Inflammatory macrophage treated with lipopolysaccharide for 1 hour (primary cell): ENCODE measurements at places on chromosomes 7 and 10.

DNA sequence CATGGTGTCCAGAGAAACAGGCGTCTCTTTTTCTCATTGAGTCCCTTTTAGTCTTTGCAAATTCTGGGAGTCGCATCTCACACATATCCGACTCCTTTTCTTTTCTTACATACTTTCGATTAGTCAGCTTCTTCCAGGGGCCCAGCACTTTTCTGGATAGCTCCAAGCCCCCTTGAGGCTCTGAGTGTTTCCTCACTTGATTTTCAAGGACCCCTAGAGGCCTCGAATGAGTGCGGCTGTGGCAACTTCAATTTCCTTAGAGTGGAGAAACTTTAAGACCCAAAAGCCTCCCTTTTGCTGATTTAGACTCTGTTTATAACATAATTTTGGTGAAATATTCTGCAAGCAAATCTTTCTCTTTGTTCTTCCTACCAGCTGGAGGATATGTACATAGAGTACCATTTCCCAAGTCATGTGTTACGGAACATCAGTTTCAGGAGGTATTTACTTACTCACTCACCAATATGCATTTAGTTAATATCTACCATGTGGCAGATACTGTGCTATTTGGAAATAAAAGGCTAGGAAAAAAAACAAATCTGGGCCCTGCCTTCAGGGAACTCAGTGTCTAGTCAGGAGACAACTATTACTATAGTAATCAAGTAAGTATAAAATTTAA is 555.2 kb downstream of the REEP3 start:
- no peak for DNase-seq

DNA sequence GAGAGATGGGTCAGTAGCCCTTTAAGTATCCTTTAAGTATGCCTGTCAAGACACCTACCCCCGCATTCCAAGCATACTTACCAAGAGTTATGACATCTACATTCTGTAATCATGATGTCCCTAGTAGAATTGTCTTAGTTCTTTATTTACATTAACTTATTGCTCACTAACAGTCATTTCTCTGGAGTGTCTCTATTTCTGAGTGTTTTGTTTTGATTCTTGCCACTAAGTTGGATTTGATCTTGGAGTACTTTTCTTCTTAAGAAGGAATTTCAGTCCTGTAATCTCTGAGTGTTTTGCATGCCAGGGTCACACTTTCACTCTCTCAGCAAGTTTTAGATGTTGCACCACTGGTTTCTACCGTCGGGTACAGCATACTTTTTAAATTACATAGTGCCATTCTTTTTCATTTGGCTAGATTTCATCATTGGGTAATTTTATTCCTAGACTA is 1053.9 kb downstream of the KCNMA1 start:
- DNase-seq, result no peak

- DNase-seq, result no peak
Observed at GRCh38 chr10:72449941-72450441, 95.3 kb upstream of the DNAJB12 start.

DNA sequence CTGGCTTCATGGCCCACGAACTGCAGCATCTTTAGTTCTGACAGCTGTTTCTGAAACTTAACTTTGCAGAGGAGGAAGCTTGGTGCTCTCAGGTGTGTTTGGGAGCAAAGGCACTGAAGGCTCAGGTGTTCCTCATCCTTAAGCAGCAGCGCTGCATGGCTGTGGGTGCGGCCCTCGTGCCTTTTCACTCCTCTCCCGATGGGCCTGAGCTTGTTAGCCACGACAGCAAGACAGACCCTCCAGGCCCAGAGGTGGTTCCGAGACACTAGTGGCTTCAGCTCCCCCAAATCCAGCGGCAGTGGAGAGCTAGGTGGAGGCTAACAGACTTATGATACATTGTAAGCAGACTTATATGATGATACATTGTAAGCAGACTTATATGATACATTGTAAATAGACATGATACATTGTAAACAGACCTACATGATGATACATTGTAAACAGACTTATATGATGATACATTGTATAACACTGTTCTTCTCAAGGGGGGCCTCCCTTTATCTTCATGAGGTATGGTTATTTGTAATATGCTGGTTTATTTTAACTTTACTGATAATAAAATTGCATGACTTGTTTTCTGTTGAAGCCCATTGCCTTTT is 14.1 kb downstream of the PFKP start:
- no peak for DNase-seq

DNA sequence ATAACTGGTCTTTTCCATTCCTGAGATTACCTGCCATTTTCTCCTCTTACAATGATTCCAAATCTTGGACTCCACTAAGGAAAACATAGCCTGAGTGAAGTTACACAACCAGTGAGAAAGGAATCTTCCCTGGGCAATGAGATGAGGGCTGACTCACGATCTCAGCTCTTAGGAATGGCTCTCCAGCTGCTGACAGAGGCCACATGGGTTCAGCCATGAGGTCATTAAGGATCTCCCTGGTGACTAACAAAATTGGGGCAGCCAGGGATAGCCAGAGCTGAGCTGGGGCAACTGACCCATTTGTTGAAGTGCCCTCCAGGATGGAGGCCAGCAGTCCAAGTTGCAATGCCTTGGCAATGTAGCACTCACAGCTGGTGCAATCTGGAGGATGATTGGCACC is 78.7 kb upstream of the MKLN1 start:
- peak; percentile 40 for DNase-seq

DNA sequence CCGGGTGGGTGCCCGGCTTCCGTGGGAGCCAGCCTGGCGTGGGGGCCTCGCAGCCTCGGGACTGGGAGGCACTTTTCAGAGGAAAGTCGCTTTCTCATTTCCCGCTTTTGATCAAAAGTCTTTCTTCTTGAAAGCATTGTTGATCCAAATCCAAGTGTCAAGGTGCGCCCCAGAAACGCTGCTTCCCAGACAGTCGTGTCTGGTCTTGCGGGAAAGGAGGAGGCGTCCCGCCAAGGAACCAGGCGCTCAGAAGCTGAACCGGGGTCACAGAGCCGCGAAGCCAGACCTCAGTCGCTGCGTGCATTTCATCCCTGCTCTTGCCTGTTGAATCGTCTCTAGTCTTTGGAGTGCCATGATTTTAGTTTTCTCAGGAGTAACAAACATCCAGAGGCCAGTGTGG is 1.1 kb upstream of the BNIP3 start:
- no peak for DNase-seq

- DNase-seq, result no peak
Observed at GRCh38 chr10:61541960-61542359, 88.8 kb upstream of the TMEM26 start.

DNA sequence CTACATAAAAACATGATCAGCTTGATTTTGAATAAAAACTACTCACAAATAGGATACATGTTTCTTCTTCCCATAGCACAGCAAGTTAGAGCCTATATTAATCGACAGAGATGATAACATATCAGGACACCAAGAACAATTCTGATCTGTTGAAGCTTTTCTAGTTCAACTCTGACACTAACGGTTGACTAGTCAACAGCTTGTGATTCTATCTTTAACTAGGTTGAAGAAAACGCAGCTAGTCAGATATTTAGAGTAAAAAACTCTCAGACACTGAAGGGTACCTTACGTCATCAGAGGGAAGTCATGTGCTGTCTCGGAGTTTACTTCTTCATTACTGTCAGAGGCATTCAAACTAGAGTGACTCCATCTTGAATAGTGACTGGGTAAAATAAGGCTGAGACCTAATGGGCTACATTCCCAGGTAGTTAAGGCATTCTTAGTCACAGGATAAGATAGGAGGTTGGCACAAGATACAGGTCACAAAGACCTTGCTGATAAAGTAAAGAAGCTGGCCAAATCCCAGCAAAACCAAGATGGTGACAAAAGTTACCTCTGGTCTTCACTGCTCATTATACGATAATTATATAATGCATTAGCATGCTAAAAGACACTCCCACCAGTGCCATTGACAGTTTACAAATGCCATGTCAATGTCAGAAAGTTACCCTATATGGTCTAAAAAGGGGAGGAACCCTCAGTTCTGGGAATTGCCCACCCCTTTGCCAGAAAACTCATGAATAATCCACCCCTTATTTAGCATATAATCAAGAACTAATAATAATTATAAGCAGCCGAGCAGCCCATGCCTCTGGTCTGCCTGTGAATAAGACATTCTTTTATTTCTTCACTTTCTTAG is 21.3 kb downstream of the CCDC71L start:
- peak; percentile 15 for DNase-seq

GRCh38 chr10:2306081-2306480 is 568.8 kb upstream of the ADARB2 start:
- no peak for DNase-seq

DNA sequence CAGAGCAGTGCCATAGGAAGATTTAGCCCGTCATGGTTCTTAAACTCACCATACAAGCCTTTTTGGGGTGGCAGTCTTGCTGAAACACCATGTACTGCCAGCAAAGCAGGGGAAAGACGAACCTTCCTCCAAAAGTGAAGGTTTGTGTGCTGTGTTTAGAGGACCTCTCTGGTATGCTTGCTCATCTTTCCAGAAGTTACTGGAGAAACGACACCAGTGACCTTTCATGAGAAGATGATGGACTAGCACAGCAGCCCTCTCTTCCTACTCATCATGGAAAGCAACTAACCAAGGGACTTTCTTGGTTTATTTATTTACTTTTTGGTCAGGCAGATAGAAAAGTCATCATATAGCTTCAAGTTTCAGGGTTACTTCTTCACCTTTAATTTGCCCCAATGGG is 247.4 kb downstream of the PTEN start:
- no peak for DNase-seq

GRCh38 chr10:123093489-123093888 is 42.3 kb upstream of the HMX3 start:
- DNase-seq, result no peak

GRCh38 chr10:47222461-47222860 is 77.5 kb upstream of the GDF10 start:
- no peak for DNase-seq

DNA sequence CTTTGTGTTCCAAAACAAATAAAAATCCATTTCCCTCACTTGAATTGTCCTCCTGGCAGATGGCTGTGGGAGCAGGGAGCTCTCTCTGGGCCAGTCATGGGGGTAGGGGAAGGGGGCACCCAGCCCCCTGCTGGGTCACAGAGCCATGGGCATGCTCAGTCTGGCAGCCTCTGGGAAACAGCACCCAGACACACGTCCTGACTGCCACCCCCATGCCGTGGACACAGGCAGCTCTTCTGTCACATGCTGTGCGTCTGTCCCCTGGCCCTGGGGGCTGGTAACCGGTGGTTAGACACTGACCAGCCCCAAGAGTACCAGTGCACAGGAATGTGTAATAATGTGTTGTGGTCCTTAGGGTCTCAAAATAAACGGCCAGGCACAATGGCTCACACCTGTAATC is 47.0 kb downstream of the RASGEF1A start:
- no peak for DNase-seq

- DNase-seq, result no peak
Observed at GRCh38 chr10:47286591-47287315, 13.2 kb upstream of the GDF10 start.

- DNase-seq, result no peak
Observed at GRCh38 chr7:138776166-138776833, 21.5 kb upstream of the TMEM213 start.

DNA sequence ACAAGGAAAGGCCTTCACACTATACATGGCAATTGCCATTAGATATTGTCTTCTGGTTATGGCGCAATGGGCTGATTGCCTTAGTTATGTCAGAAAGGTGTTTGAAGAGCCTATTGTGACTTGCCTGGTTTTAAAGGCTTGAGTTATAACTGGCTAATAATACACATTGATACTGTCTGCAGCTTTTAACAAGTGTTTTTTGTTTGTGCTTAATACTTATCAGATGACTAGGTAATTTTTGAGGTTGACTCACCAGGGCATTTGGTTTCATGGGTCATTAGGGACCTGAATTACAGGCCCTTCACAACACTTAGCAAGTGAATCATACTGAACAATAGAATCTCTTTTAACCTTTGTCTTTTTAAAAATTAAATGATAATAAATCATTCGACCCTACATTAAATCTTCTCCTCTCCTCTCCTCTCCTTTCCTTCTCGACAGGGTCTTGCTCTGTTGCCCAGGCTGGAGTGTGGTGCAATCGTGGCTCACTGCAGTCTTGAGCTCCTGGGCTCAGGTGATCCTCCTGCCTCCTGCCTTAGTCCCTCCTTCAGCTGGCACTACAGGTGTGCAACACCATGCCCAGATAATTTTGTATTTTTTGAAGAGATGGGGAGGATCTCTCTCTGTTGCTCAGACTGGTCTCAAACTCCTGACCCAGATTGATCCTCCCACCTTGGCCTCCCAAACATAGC is 196.3 kb downstream of the JCAD start:
- no peak for DNase-seq

GRCh38 chr10:115857856-115858255 is 415.1 kb downstream of the GFRA1 start:
- DNase-seq, result peak; percentile 4

DNA sequence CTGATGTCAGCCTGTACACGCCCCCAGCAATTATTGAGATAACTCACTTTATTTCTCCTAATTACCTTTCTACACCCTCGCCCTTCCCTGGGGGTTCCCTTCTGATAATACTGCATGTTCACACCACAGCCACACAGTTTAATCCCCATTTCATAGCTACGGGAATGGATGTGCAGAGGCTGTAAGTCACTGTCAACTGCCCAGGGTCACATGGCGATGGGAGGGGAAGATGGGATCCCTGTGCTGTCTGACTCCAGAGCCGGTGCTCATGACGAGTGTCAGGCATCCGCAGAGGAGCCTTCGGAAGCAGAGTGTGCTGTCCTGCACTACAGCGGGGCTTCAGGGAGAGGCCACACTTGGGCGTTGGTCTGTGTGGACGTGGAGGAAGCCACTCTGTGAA is 688.7 kb downstream of the SDK1 start:
- no peak for DNase-seq

- DNase-seq, result no peak
Observed at GRCh38 chr10:80196950-80197315, 8.4 kb downstream of the ANXA11 start.

DNA sequence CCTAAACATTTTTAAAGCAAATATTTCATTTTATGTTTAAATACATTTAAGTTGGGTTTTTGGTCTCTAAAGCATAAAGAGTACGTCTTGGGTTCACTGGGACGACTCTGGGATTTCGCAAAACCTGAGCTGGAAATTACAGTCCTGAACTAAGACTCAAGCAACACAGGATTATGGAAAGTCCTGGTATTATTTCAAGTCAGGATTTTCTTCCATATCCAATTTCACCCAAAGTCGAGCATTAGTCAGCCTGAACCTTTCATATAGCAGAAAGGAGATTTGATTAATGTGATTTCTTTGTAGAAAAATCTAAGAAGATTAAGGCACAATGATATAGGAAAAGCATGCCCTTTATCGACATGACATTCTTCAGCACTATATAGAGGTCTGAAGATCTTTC is 100.0 kb downstream of the MTERF1 start:
- no peak for DNase-seq
